GOT3 (cell line): ENCODE measurements at places on chromosomes 3 and 15.

DNA sequence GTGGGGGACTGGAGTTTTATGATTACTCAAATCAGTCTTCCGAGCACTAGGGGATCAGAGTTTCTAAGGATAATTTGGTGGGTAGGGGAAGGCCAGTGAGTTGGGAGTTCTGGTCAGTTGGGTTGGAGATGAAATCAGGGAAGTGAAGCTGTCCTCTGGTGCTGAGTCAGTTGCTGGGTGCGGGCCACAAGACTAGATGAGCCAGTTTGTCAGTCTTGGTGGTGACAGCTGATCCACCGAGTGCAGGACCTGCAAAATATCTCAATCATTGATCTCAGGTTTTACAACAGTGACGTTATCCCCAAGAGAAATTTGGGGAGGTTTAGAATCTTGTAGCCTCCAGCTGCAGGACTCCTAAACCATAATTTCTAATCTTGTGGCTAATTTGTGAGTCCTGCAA lies 249.4 kb downstream of the FAM43A start:
- DNase-seq, result no peak

DNA sequence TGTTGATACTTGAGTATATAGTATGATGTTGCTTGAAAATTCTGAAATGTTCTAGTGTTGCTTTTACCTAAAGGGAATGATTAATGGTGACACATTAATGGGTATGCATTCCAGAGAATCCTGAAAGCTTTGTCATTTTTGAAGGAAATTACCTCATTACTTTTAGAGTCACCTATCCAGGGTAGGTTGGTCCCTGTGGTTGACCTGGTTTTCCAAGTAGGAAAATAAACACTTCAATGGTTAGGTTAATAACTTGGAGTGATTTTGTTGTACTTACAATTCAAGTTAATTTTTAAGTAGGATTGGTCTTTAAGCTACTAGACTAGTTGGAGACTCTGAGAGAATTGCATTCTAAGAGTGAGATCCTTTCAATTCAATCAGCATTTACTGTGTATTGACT lies 31.0 kb downstream of the MITF start:
- no peak for DNase-seq

DNA sequence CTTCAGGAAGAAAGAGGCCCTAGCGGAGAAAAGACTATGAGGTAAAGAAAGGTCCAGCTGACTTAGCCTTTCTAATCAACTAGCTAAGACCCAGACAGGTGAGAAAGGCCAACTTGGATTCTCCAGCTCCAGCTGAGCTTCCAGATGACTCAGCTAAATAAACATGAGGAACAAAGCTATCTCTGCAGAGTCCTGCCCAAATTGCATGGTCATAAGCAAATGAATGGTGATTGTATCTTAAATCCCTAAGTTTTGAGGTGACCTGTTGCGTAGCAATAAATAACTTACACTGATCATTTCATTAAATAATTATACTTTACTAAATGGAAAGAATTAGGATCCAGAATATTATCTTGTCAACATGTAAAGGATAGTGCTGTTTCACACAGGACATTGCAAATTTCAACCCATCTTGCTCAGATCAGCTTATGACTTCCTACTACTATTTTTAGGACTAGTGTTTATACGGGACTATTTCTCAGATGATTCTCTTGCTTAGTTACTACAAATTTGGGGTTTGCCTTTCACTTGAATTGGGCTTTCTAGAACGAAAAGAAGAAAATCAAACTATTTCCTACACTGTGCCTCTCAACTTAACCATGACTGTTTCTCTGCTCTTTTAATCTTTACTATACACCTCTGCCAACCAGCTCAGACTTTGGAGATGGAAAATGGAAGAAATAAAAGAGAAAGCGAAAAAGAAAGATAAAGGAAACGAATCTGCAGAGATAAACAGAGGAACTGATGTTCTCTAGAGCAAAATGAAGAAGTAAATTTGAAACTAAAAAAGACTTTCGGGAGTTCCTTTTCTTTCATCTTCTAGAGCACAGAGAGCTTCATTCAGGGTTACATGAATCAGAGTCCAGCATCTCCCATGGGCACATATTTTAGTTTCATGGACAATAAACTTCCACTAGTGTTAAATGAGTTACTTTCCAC lies 6.6 kb upstream of the ADGRG7 start:
- DNase-seq, result no peak

DNA sequence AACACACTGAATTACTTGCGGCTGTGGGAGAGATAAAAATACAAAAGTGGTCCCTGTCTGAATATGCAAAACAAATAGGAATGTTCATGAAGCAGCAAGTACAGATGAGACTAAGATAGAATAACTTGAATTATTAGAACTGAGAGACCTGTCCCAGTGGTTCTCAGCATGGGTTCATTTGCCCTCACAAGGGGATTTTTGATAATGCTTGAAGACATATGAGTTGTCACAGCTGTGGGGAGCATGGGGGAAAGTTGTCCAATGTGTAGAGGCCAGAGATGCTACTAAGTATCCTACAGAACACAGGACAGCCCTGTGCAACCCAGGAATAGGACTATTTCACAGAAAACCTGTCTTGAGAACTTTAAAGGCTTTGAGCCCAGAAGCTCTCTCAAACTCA lies 22.4 kb downstream of the PPM1L start:
- DNase-seq, result no peak

DNA sequence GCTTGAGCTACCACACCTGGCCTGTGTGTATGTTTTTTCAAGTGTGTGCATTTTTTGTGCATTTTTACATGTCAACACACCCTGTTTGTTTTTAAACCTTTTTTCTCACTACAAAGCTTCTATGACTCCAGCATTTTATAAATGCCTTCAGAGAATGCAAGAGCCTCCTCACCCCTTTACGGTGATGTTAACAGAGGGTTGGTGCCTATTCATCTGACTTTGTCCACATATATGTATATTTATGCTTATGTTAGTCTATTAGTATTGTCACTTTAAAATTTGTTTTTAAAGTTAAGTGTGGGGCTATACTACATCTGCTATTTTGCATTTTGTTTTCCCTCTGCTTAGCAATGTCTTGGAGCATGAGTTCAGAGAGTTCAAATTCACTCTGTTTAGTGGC lies 45.8 kb downstream of the EEFSEC start:
- DNase-seq, result no peak

DNA sequence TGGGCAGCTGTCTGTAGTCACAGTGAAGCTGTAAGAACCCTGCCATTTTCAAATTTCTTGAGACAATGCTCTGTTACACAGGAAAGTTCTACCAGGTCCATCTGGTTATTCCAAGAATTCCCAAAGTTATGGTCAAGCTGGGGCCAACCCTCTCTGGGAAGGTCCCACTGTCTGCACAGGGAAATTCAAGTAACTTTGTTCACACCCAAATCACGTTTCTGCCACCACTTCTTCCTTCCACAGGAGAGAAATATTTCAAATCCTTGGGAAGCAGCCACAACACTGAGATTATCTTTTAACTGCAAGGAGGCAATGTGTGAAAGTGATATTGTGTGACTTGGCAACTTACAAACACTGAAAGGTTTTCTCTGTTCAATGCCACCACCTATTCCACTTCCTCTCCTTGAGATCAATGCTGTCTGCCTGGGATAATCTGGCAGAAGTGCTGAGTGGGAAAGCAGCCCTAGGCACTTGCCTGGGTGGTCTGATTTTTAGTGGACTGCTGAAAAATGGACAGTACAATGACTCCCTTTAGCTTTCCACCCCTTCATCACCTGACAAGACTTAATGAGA lies 5.6 kb downstream of the SCAMP2 start:
- no peak for DNase-seq

- no peak for DNase-seq
Measured at GRCh38 chr3:39144095-39144747, 9.2 kb downstream of the CSRNP1 start.

DNA sequence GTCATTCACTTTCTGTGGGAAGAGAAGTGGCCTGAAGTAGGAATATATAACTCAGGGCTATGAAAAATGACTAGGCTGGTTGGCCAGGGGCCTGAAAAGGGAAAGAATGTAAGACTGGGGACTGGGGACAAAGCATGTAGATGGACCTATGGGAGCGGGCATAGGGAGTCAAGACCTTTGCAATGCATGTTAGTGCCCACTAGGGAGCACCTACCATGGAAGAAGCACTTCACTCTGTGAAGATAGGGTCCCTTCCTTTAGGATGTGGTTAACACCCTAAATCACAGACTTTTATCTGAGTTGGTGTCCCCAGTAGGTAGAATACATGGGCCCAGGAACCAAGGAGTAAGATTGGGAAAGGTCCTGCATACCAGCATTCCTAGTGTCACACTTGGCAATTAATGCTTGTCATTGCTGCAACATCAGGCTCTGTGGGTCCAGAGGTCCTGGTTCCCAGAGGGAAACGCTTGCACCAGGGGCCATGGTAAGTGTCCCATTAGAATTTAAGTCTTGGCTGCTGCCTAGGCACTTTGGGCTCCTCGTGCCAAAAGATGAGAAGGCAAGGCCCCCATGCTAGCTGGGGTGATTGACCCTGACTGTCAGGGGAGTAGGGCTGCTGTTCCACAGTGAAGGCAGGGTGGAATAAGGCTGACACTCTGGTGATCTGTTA lies 79.6 kb downstream of the CRYGS start:
- DNase-seq, result no peak

GRCh38 chr3:85090495-85090894 lies 131.7 kb downstream of the CADM2 start:
- no peak for DNase-seq

- no peak for DNase-seq
Measured at GRCh38 chr3:80806673-80807072, 954.8 kb downstream of the GBE1 start.

DNA sequence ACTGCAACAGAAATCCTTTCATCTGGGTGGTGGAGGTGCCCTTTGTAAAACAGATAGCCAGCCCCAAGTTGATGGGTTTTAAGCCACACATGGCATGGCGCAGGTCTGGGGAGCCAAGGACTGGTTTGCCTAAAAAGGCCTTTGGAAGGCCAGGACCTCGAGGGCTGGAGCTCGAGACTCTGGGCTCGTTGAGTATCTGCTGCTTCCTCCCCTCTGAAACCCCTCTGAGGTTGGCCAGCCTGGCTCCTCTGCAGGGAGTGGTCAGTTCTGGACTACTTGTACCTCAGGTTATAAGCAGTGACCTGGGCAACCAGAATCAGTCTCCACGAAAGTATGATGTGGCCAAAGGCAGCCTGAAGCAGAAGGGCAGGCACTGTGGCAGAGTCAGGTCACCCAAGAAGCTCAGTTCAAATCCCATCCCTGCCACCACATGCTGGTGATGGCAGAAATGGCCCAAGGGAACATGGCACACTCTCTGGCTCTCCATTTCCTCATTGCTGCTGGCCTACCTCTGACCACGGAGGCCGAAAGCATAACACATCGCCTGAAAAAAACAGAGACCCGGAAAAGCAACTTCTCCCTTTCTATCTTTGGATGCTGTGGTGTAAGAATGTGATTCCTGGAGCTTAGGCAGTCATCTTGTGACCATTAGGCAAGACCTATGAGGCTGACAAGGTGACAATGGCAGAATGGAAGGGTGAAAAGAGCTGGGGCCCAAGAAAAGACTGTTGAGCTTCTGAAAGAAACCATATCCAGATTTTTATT lies 51.2 kb downstream of the WNT7A start:
- no peak for DNase-seq

DNA sequence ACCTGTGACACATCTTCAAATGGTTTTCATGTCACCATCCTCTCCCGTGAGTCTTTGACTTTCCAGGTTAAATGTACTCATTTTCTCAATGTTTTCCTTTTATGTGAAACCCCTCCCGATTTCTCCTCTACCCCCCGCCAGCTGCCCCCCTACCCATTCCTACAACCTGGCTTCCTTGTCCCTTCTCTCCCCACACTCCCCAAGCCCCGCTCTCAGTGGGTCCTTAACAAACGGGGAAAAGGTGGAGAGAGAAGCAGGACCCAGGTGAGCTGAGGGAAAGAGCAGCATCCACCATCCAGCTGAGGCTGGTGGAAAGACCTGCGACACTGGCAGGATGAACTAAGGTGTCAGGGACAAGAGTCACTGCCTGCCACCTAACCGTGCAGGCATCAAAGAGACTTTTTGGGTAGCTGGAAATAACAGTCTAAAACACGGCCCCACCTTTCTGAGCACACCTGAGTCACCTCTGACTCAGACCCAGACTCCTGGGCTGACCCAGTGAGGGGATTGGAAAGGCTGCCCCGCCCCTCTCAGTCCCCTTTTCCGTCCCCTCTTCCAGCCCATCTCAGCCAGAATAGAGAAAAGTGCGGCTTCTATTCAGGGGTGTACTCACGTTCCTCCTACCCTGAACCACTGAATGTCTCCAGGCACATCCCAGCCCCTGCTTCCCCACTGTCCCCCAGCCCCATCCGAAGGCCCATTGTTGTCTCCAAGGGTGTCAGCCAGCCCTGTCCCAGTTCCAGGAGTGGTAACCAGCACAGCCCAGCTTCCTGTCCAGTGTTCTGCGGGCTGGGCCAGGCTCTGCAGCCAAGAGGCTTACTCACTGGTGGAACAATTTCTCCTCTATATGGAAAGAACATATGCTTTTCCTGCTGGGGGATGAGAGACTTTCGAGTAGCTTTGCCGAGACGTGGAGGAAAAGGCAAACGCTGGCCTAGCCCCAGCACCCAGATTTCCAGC lies 20.4 kb downstream of the ISG20 start:
- no peak for DNase-seq

- DNase-seq, result no peak
Measured at GRCh38 chr15:99310745-99311144, 59.5 kb downstream of the LRRC28 start.

GRCh38 chr3:127077068-127077467 lies 94.2 kb downstream of the PLXNA1 start:
- no peak for DNase-seq

GRCh38 chr3:119700920-119701734 lies 1.7 kb upstream of the CFAP91 start:
- DNase-seq, result no peak

GRCh38 chr15:72840114-72840513 lies 56.6 kb upstream of the ADPGK start:
- no peak for DNase-seq

DNA sequence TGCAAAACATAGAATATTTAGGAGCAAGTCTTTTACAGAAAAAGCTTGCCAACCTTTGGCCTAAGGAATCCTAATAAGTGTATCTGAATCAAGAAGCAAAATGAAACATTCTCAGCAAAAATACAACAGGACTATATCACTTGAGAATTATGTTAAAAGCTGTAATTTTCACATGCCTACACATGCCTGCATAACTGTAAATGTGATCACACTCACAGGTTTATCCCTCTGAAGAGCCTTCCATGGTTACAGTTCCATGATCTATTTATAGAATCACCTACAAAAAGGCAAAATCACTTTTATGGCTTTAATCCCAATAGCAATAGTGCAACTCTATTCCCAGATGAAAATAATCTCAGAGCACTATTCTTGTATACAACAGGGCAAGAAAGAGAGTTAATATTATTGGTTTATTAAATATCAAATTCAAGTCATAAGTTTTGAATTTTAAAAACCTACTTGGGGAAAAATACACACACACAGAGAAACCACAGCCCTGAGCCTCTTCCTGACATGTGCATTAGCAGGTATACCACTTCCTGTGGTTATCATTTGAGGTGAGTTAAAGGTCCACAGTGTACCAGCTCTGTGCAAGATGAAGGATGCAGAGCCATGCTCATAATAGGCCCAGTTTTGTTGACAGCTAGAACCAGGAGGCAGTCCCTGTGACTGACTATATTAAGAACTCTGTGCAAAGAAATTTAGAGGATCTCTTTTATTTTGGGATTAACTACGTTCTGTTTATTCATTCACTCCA lies 252.5 kb upstream of the TGFBR2 start:
- DNase-seq, result no peak

- no peak for DNase-seq
Measured at GRCh38 chr3:176971613-176972174, 225.6 kb downstream of the TBL1XR1 start.
